ENCODE measurements at places on chromosomes 12 and 14. TPM values are rescaled to one million over a fixed set of nuclear protein-coding genes. Genes with fewer than 3 reads are reported as not detected.

Gene ZNF140
- 22.6 TPM for total RNA-seq

Gene TCL1B
- total RNA-seq: 0.33 TPM

Gene LRRK2
- total RNA-seq: 1.7 TPM

Gene RASSF8
- not detected for total RNA-seq

Gene OAS1
- total RNA-seq: 4.0 TPM

Gene OR6S1
- total RNA-seq: not detected

DNA sequence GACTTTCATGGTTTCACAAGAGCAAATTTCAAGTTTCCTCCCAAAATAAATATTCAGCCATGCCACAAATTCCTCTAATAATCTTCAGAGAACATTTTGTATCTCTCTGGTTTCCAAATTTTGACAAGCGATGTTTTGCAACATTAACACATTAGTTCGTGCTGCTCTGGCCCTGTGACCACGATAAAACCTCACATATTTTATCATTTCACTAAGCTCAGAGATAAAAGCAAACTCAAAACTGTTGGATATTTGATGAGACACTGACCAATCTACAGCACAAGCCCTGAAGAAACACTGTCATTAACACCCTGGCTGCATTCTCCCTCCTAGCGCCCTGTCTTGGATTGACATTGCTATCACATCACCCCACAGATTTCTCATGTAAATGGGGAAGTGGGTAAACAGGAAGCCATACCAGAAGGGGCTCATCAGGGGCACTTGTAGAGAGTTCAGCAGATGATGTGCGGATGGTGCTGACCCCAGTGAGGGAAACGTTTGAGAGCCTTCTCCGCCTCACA lies 264.3 kb downstream of the PRKD1 start:
- H3K27ac ChIP-seq: no peak overlapping the region
- H3K27me3 ChIP-seq: no peaks in the 10 kb centered on the region
- H3K4me1 ChIP-seq: no peaks in the 10 kb centered on the region
- H3K4me3 ChIP-seq: no peak overlapping the region
- no peak for DNase-seq

DNA sequence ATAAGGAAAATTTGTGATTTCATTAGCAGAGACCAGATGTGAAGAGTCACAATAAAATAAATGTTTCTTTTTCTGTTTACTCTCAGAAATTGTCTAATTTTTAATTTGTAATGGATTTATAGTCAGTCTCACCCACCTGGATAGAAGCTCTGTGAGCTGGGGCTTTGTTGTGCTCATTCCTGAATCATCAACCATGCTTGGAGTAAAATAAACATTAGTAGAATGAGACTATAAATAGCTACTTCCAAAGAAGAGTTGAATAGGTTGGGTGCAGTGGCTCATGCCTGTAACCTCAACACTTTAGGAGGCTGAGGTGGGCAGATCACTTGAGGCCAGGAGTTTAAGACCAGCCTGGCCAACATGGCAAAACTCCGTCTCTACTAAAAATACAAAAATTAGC lies 185.3 kb upstream of the FBXO33 start:
- H3K27ac ChIP-seq: no peak overlapping the region
- DNase-seq: no peak
- H3K4me1 ChIP-seq: peaks cover 6% of the 10 kb centered on the region

DNA sequence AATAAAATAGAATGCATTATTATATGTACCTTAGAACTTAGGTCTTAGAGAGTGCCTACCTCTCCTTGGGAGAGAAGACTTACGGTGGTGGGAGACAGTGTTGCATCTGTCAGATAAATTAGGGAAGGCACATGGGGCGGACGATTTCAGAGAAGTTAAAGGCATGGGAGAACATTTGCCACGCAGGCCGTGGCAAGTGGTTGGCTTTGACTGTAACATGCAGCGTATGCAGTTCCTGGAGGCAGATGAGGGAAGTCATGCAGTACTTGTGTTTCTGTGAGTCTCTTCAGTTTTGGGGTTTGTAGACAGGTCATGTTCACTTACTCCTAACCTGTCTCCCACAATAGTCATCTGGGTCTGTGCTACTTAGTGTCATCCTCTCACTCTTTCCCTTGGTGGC lies 43.6 kb downstream of the ETV6 start:
- H3K4me3 ChIP-seq: no peak overlapping the region
- H3K27ac ChIP-seq: no peak overlapping the region
- peaks cover 4% of the 10 kb centered on the region for H3K36me3 ChIP-seq
- peaks cover 2% of the 10 kb centered on the region for H3K4me1 ChIP-seq
- H3K27me3 ChIP-seq: no peaks in the 10 kb centered on the region

DNA sequence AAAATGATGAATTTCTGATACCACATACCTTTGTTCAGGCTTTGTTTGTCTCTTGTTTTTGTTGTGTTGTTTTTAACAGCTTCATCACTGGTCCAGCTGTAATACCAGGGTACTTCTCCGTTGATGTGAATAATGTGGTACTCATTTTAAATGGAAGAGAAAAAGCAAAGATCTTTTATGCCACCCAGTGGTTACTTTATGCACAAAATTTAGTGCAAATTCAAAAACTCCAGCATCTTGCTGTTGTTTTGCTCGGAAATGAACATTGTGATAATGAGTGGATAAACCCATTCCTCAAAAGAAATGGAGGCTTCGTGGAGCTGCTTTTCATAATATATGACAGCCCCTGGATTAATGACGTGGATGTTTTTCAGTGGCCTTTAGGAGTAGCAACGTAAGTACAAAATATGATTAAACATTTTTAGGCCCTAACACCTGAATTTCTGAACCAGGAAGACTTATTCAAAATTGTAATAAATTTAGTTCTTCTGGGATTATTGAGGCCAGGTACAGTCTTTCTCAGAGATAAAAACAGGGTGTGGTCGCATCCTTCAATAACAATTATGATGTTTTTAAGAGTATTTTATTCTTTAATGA lies 22.4 kb downstream of the RXYLT1 start:
- no peak for DNase-seq
- no peak overlapping the region for H3K27ac ChIP-seq
- H3K27me3 ChIP-seq: no peaks in the 10 kb centered on the region
- H3K4me3 ChIP-seq: no peak overlapping the region

DNA sequence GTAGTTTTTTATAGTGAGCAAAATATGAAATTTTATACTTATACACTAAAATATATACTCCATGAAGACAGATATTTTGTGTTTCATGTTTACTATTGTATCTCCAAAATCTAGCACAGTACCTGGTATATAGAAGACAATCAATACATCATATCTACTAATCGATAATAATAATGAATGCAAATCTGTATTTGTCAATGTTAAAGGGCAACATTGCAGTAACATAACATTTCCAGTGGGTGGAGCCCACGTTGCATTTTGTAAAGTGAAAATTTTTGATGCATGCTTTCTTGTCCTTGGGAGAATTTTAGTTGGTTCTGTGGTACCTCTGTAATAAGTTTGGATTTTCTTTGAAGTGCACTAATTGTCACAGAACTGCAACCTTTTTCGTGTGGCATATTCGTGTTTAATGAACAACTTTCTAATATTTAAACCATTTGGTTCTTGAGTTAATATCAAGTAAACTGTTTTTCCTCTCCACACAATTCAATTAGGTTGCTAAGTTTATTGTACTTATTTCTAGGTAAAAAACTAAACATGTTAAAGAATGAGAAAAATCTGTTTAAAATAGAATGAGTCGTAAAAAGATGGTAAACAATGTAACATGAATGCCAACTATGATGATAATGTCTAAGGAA lies 47.4 kb downstream of the AVPR1A start:
- DNase-seq: no peak
- H3K4me3 ChIP-seq: no peak overlapping the region
- H3K36me3 ChIP-seq: no peaks in the 10 kb centered on the region
- no peaks in the 10 kb centered on the region for H3K4me1 ChIP-seq

GRCh38 chr14:38135106-38135867 lies 72.4 kb upstream of the SSTR1 start:
- no peaks in the 10 kb centered on the region for H3K36me3 ChIP-seq
- no peaks in the 10 kb centered on the region for H3K27me3 ChIP-seq
- no peak overlapping the region for H3K27ac ChIP-seq

DNA sequence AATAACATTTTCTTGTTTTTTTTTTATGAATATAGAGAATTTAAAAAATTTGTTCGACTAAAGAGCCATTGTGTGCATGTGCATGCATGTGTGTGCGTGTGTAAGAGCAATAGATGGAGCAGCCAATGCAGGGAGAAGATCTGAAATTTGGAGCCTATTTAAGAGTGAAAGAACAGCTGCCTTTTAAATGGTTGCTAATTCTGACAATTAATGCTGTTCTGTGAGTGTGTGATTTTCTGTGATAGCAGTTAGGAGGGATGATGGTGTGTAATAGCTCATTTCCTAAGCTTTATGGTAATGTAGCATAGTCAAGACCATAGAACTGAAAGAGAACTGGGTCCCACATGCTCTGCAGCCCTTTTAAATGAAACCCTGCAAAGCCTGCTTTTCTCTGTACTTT lies 137.9 kb downstream of the NRXN3 start:
- H3K36me3 ChIP-seq: no peaks in the 10 kb centered on the region
- H3K4me3 ChIP-seq: no peak overlapping the region
- peaks cover 1% of the 10 kb centered on the region for H3K27me3 ChIP-seq
- DNase-seq: no peak
- no peak overlapping the region for H3K27ac ChIP-seq

DNA sequence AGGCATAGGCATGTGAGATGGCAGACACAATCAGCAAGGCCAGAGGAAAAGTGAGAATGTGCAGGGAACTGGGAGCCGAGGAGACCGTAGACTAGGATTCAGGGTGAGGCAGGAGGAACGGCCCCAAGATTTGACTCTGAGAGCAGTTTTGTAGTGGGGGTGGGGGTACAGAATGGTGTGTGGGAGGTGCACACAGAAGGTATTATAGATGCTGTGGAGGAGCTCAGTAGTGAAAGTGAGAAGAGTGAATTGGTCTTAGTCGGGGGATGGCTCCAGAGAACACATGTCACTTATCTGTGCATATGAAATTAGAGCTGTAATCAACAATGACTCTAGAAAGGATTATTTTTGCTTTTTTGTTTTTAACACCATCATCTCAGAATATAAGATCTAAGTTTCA lies 11.9 kb downstream of the ZNF664 start:
- H3K4me1 ChIP-seq: peaks cover 31% of the 10 kb centered on the region
- H3K36me3 ChIP-seq: peaks cover 8% of the 10 kb centered on the region
- no peak for DNase-seq
- H3K4me3 ChIP-seq: no peak overlapping the region
- no peaks in the 10 kb centered on the region for H3K27me3 ChIP-seq
- H3K27ac ChIP-seq: no peak overlapping the region

DNA sequence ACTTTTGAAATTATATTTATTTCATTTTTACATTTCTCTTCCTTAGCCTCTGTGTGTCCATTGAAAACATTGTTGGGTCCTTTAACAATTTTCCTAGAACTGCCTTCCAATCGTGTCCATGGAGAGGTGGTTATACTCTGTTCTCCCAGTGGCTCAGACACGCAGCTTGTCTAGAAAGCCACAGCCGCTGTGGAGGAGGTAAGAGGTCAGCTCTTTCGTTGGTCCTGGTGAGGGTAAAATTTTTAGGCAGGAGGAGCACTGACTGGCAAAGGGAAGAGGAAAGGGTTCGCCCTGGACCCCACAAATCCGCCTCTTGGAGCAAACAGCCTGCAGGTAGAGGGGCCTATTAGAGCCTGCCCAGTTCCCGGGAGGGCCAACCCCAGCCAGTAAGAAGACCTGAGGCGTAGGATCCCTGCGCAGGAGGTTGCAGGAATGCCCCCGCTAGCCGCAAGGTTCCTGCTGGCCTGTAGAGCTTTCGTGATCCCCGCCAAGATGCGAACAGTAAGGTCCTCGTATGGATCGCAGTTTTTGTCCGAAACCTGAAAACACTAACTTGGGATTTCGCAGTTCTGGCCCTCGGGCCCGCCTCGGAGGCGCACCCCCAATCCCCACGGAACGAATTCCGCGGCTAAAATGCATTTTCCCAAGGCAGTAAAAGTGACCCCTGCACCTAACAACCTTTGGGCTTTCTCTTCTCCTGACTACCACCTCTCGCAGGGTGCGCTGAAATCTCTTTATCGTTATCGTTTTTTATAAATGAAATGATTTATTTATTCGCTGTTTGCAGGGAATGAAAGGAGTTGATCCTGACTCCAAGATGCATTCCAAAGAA lies 7.5 kb upstream of the PAX9 start:
- no peak overlapping the region for H3K27ac ChIP-seq
- peaks cover 98% of the 10 kb centered on the region for H3K27me3 ChIP-seq
- H3K36me3 ChIP-seq: peaks cover 3% of the 10 kb centered on the region
- peaks cover 8% of the 10 kb centered on the region for H3K4me1 ChIP-seq

DNA sequence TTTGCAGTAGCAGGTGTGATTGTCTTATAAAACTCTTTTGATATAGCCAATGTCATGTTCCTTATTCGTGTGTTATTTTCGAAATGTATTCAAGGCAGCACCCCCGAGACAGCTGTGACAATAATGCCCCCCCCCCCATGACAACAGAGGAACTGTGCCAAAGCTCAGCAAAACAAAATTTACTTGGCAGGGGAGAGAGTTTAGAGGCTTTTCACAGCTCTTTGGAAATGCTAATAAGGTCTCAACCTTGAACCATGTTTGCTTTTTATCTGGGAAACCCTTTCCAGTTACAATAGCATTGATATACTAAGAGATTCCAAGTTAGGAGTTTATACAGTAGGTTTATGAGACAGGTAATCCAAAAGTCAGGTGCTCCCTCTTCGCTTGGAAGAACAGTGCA lies 56.4 kb upstream of the USP44 start:
- H3K27ac ChIP-seq: no peak overlapping the region
- no peaks in the 10 kb centered on the region for H3K4me1 ChIP-seq
- no peaks in the 10 kb centered on the region for H3K36me3 ChIP-seq
- no peak overlapping the region for H3K4me3 ChIP-seq

- peaks cover 4% of the 10 kb centered on the region for H3K27me3 ChIP-seq
- no peak overlapping the region for H3K27ac ChIP-seq
- H3K4me3 ChIP-seq: no peak overlapping the region
- no peaks in the 10 kb centered on the region for H3K4me1 ChIP-seq
- no peak for DNase-seq
- H3K36me3 ChIP-seq: no peaks in the 10 kb centered on the region
Observed at GRCh38 chr12:51536159-51536558, 54.9 kb upstream of the SCN8A start.

GRCh38 chr12:56877195-56878009 lies 56.8 kb downstream of the SDR9C7 start:
- no peak overlapping the region for H3K27ac ChIP-seq
- peaks cover 7% of the 10 kb centered on the region for H3K4me1 ChIP-seq
- H3K27me3 ChIP-seq: peaks cover 8% of the 10 kb centered on the region
- DNase-seq: no peak

DNA sequence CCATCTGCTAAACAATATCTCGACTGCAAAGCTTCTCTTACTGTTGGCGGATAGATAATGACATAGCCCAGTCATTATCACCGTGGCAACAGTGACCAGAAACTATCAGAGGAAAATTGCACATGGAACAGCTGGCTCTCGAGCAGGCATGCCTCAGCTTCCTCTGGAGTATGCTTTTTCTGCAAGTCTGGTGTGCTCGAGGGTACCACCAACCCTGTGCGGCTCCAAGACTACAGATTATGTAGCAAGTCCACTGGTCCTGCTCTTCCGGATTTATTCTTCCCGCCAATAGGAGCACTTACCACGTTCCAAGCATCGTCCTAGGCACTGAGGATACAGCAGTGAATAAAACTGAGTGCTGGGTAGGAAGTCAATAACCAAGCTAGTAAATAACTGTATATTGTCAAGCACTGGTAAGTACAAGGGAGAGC lies 1.4 kb upstream of the GLRX5 start:
- H3K36me3 ChIP-seq: no peaks in the 10 kb centered on the region
- no peaks in the 10 kb centered on the region for H3K27me3 ChIP-seq
- H3K27ac ChIP-seq: peak overlapping the region; percentile 97
- H3K4me3 ChIP-seq: peak overlapping the region; percentile 96
- peaks cover 33% of the 10 kb centered on the region for H3K4me1 ChIP-seq

- peaks cover 32% of the 10 kb centered on the region for H3K27me3 ChIP-seq
- DNase-seq: no peak
- no peak overlapping the region for H3K4me3 ChIP-seq
- H3K27ac ChIP-seq: no peak overlapping the region
Observed at GRCh38 chr12:15230751-15231150, 9.5 kb upstream of the RERG start.
